Retina (tissue), 1 donor: ENCODE measurements at places on chromosomes 16 and 17.
A peak's percentile ranks its signal among the peaks of the same experiment; 100 is the strongest.

- DNase-seq: no peak
These were observed 112.8 kb downstream of the AMFR start for GRCh38 chr16:56312556-56312955.

DNA sequence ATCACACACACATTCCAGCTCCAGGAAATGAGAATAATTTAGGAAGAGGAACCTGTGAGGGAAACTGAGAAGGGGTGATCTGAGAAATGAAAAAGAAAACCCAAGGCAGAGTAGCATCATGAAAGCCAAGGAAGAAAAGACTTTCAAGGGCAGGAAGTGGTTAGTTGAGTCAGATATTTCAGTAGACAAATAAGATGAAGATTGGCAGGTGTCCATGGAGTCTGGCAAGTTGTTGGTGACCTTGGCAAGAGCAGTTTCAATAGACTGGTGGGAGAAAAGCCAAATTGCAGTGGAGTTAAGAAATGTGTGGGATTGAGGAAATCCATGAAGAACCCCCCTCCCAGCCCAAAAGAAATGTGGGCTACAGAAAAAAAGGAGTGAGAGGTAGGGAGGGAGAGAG lies 10.7 kb downstream of the GNAO1 start:
- no peak for DNase-seq

- no peak for DNase-seq
These were observed 9.7 kb downstream of the HNF1B start for GRCh38 chr17:37735165-37735564.

- DNase-seq: no peak
These were observed 6.8 kb downstream of the ERAL1 start for GRCh38 chr17:28861393-28862203.

- DNase-seq: no peak
These were observed 115.9 kb downstream of the SEC14L1 start for GRCh38 chr17:77256710-77257109.

DNA sequence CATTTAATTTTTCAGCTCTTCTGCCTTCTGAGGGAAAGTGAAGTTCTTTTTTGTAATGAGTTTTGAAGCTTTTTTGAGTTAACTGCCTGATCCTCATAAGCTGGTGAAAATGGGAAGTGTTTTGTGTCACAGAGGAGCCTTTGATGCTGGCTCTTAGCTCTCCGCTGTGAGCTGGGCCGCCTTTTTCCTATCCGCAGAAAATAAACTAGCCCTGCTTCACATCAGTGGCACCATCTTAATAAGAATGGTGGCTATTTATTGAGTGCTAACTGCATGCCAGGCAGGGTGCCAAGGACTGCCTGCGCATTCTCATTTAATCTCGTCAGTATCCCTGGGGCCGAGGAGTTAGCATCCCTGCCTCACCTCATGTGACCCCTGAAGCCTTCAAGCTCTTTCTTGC lies 309.0 kb downstream of the CPPED1 start:
- no peak for DNase-seq

DNA sequence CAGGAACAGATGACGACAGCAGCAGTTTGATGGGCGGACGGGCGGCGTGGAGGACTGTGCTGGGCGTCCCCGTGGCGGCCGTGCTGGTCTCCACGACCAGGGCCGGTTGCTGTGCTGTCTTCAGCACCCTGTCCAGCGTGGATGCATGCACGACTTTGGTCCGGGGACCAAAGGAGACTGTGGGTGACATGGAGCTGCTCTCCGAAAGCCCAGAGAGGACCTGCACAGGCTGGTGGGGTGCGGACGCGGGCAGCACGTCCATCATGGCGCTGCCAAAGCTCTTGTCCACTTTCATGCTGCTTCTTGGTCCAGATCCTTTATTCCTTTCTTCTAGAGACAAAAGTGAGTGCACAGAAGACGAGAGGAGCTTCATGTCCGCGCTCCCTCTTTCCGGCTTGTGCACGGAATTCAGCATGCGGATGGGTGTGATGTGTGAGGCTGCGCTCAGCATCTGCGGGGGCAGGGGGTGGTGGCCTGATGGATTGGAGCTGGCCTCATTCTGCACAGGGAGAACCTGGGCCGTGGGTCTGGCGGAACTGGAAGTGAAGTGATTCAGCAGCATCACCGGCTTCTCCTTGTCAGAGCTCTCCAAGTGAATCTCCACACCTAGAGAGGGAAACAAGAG lies 20.3 kb downstream of the MAP1LC3B start:
- no peak for DNase-seq

GRCh38 chr17:60557805-60558204 lies 31.8 kb upstream of the APPBP2 start:
- peak; percentile 13 for DNase-seq

DNA sequence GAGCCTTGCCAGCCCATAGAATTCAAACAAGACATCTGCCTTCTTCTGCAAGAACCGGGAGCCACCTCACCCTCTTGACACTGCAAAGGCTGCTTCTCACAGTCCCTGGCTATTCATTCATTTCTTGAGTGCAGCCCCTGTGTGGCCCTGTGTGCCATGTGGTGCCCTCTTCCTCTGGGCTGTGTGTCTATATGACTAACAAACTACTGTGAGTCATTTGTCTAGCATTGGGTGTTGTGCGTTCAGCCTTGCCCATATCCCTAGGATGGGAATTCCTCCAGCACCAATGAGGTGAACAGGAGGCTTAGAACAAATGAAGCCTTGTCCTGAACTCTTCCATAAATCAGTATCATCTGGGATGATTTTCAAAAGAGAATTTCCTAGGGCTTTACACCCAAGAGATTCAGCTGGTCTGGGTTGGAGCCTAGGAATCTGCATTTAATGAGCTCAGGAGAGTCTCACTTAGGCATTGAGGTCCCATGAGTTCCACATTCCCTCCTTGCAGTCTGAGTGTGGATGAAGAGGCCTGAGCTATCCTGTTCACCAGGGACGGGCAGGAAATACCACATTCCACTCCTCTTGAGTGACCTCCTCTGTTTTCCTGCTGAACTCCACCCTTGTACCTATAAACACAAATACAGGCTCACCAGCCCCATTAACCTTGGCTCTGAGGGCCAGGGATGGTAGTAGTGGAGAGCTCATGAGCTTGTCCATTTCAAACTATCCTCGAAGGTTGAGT lies 308.7 kb upstream of the N4BP1 start:
- DNase-seq: no peak

- peak; percentile 64 for DNase-seq
These were observed 2.7 kb downstream of the CNTNAP1 start for GRCh38 chr17:42684929-42685556.

- no peak for DNase-seq
These were observed 223.2 kb upstream of the GSE1 start for GRCh38 chr16:85389679-85390470.

DNA sequence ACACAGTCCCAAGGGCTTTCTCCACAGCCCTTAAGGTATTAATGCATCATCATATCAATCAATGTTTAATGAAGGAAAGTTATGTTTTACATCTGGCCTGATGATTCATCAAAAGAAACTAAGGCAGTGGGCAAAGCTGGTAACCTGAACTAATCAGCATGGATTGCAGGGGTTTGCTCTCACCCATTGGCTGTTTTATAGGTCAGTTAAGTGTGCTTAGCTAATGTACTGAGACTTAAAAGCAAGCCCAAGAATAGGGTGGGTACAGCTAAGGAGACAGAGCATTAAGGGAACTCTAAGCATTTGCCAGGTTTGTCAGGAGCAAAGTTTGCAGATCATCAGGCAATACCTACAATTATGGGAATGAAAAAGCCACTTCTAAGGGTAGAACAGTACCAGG lies 1247.6 kb downstream of the CDH8 start:
- no peak for DNase-seq

DNA sequence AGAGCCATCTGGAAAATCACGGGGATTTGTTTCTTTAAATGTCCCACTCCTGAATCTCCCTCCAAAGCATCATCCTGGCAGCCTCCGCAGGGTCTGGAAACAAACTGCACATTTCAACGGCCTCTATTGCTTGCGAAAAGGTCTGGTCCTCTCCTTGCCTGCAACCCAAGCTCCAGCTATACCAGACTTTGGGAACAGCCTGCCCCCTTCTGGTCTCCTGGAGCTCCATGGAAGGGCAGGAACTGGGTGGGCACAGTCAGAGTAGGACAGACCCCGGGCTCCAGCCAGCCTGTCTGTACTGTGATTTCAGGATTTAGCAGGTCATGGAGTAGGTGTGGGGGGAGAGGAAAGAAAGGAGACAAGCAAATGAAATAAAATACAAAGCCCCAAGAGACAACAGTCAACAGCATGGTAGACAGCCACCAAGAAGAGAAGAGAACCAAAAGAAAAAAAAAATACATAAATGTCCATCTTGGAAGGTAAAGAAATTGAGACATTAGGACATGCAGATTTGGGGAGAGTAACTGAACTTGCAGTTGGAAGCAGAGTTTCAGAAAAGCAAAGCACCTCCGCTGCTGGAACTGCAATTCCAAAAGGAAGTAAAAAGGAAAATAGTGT lies 2.7 kb downstream of the XYLT1 start:
- DNase-seq: peak; percentile 79

DNA sequence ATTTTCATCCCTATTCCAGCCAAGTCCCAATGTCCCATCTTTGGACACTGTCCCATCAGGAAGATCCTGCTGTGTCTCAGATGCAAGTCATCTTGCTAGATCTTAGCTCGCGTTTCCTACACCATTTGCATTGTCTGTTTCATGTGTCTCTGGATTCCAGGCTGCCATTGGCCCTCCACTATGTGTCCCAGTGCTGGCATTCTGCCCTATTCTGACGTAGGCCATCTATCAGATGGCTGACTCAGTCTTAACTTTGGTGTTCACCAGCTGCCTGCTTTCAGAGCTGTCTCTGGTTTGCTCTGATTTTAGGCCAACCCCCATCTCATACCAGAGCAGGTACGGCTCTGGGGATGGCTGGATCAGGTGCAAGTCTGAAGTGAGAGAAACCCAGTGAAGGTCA lies 300.9 kb upstream of the ASIC2 start:
- no peak for DNase-seq

DNA sequence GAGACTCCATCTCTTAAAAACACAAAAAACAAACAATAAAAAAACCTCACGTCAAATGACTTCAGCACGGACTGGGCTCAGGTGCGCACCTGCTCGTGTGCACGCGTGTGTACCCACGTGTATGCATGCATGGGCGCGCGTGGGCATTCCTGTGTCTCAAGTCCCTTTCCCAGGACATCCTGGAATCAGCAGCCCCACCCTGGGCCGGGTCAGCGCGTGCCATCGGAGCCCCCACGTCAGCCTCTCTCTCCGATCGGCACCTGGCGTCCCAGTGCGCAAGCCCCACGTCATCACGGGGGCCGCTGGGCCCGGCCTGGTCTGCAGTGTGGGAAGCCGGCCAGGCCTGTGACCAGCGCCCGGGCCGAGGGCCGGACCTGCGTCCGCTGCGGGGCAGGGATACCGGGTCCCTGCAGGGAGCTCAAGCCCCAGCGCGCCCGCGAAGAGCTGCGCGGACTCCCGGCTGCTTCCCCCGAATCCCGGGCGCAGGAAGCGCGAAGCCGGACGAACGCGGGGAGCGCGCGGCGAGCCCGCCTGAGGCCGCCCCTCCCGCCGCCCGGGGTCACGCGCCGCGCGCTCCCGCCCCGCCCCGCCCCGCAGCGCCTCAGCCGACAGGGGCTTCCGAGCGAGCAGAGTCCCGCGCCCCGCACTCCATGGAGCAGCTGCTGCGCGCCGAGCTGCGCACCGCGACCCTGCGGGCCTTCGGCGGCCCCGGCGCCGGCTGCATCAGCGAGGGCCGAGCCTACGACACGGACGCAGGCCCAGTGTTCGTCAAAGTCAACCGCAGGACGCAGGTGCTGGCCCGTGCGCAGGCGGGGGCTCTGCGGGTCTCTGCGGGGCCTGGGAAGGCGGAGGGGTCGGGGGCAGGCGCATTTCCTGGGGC lies at the start of gene FN3K:
FN3K (plus strand) TSS at position 629 of the 880 bp plus-strand sequence; CDS start at position 651, 22 bp downstream.
- peak; percentile 87 for DNase-seq

DNA sequence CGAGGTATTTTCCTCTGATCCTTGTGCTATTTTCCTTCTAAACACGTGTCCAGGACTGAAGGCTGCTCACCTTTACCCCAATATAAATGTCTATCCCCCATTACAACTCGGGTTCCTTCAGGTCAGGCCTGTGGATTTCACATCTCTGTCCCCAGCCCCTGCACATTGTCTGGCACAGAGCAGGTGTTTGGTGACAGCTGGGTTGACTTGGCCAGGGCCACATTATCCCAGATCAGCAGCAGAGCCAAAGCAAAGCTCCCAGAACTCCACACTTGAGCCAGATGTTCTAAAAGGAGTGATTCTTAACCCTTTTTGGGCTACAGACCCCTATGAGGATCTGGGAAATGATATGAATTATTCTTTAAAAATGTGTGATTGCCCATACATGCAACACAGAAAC lies 18.0 kb upstream of the SPATA32 start:
- no peak for DNase-seq

DNA sequence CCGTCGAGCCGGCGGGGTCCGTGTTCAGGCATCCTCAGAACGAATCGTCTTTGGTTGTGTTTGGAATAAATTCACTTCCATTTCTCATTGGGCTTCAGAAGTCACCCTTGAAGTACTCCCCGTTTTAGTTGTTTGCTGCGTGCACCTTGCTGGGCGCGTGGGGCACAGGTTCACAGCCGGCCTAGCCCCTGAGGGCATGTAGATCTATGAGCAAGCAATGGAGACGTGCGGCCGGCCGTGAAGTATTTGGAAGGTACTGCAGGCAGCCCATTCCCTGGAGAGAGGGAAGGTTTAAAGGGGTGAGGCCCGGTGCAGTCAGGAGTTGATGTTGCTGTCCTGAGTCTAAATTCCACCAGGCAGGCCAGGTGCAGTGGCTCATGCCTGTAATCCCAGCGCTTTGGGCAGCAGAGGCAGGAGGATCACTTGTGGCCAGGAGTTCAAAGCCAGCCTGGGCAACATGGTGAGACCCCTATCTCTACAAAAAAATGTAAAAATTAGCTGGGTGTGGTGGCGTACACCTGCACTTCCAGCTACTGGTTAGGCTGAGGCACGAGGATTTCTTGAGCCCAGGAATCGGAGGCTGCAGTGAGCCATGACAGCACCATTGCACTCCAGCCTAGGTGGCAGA lies 714 bp downstream of the ACSF3 start:
- DNase-seq: peak; percentile 50

DNA sequence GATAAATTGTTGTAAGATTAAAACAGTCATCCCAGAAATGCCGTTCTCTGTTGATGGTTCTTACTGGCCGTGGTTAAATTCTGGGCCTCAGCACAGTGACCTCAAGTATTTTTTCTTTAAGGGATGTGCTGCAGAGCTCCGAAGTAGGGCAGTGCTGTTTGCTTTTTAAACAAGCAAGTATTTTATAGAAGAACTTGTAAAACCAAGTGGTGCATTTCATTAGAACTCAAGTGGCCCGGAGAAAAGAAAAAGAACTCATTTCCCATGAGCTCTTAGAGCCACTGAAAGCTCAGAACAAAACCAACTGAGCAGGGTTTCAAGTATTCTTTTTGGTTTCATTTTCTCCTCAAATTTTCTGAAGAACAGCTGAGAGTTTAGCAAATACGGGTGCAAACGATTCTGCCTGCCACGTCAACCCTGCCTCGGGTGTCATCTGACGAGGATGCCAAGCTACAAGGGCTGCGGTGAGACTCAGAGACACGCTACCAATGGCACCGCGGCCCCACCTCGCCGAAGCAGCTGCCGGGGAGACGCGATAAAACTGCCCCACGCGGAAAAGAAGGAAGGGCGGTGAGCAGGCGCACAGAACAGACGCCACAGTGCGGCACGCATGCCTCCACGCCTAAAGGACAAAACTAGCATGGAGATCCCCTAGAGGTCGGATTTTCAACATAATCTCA lies 6.3 kb downstream of the LMF1 start:
- no peak for DNase-seq

GRCh38 chr16:15950869-15951268 lies 1.5 kb downstream of the ABCC1 start:
- no peak for DNase-seq

- peak; percentile 53 for DNase-seq
These were observed 39.7 kb downstream of the NACA2 start for GRCh38 chr17:61551255-61551742.
